ENCODE measurements at places on chromosomes 12 and 14. TPM values are rescaled to one million over a fixed set of nuclear protein-coding genes. Genes with fewer than 3 reads are reported as not detected.

DNA sequence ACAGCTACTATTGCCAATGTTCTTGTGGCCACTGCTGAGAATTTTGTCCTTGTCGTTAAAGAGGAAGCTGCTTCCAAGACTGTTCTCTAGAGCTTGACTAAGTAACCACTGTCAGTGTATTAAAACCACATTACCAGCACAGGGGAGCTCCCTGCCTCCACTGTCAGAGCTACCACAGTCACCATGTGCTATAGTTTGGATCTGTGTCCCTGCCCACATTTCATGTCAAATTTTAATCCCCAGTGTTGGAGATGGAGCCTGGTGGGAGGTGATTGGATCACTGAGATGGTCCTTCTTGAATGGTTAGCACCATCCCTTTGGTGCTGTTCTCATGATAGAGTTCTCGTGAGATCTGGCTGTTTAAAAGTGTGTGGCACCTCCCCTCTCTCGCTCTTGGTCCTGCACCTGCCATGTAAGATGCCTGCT is 23.2 kb upstream of the RAP1B start:
- H3K4me3 ChIP-seq, result no peak overlapping the region
- no peak overlapping the region for H3K27ac ChIP-seq
- DNase-seq, result no peak
- H3K27me3 ChIP-seq, result no peaks in the 10 kb centered on the region

DNA sequence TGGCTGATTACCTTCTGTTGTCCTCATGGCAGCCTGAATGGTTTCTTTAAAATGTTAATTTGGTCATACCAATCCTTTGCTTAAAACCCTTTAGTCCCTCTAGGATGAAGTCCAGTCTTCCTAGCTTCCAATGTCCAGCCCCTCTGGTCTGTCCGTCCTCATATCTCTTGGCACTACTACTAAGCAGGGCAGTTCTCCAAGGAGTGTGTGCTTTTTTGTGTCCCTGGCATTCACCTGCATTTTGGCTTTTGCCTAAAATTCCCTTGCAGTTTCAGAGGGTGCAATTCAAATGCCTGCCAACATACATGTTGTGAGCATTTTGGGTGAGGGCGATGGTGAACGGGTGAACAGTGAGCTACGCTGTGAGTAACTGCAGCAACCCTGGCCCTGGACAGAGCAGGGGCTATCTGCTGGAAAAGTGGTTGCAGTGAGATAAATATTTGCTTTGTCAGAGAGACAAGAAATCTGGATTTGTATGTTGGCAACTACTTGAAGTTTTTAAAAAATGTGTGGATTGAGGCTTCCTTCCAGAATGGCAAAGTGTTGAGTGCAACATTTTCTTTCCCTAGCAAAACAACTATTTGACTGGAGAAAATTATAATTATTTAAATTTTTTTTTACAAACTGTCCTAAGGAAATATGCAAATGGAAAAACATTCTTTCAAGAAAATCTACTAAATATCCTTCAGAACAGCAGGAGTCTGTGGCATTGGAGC is 14.6 kb downstream of the GALNT8 start:
- H3K36me3 ChIP-seq, result no peaks in the 10 kb centered on the region
- H3K27ac ChIP-seq, result no peak overlapping the region
- H3K4me3 ChIP-seq, result no peak overlapping the region
- peaks cover 78% of the 10 kb centered on the region for H3K27me3 ChIP-seq
- no peak for DNase-seq

DNA sequence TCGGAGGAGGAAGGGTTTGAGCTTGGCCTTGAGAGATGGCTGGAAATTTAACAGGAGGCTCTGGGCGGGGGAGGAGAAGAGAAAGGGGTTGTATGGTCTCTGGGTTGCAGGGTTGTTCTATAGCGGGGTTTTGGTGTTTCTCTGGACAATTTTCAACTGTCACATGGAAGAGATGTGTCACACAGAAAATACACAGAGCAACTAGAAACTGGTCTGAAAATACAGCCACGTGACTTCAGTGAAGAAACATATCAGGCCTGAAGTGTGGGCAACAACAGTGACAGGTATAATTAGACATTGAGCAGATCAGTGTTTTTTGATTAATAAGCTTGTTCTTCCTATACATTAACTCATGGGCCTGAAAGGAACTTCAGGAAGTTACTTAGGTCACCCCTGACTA is 205.3 kb upstream of the HMGA2 start:
- no peaks in the 10 kb centered on the region for H3K27me3 ChIP-seq
- no peak for DNase-seq
- H3K4me3 ChIP-seq, result no peak overlapping the region
- H3K27ac ChIP-seq, result no peak overlapping the region
- peaks cover 8% of the 10 kb centered on the region for H3K4me1 ChIP-seq

DNA sequence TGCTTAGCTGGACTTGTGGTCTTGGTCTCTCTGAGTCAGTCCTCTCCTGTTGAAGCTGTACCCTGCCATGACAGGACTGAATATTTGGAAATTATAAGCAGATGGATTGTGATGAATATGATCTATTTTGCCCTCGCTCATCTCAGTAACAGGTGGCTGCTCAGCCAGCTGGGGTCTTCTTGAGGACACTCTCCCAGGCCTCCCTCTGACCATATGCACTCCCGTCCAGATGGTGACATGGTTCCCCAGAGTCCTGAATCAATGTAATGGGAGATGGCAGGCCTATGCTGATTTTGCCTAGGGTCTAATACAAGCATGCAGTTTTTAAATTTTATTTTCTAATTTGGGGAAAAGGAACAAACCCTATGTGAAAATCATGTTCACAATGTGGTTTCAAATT is 63.1 kb upstream of the TRHDE start:
- no peak overlapping the region for H3K4me3 ChIP-seq
- no peak overlapping the region for H3K27ac ChIP-seq
- peaks cover 7% of the 10 kb centered on the region for H3K4me1 ChIP-seq
- no peaks in the 10 kb centered on the region for H3K27me3 ChIP-seq
- no peaks in the 10 kb centered on the region for H3K36me3 ChIP-seq

GRCh38 chr14:49986343-49987014 is 93.6 kb downstream of the ARF6 start:
- no peak overlapping the region for H3K4me3 ChIP-seq
- no peaks in the 10 kb centered on the region for H3K27me3 ChIP-seq
- DNase-seq, result no peak
- no peak overlapping the region for H3K27ac ChIP-seq
- H3K36me3 ChIP-seq, result no peaks in the 10 kb centered on the region
- H3K4me1 ChIP-seq, result no peaks in the 10 kb centered on the region

SLC10A1 gene
- total RNA-seq, result not detected

- H3K27ac ChIP-seq, result peak overlapping the region; percentile 84
- H3K4me1 ChIP-seq, result peaks cover 7% of the 10 kb centered on the region
- H3K4me3 ChIP-seq, result peak overlapping the region; percentile 97
- no peaks in the 10 kb centered on the region for H3K27me3 ChIP-seq
- no peak for DNase-seq
Measured at GRCh38 chr12:128823216-128823915, 392 bp downstream of the SLC15A4 start.
